ENCODE measurements at places on chromosomes 2 and 18.

DNA sequence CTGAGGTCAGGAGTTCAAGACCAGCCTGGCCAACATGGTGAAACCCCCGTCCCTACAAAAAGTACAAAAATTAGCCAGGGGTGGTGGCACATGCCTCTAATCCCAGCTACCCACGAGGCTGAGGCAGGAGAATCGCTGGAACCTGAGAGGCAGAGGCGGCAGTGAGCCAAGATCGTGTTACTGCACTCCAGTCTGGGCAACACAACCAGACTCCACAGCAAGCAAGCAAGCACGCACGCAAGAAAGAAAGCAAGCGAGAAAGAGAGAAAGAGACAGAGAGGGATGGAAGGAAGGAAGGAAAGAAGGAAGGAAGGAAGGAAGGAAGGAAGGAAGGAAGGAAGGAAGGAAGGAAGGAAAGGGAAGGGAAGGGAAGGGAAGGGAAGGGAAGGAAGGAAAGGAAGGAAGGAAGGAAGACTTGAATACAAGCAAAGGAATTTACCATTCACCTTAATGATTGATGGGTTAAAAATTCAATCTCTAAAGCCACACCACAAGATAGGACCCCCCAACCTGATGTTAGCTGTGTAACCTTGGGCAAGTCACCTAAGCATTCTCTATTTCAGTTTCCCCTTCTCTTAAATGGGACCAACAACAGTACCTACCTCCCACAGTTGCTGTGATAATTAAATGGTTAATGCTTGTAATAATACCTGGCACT lies 181.7 kb downstream of the ATAD2B start:
- DNase-seq = no peak

DNA sequence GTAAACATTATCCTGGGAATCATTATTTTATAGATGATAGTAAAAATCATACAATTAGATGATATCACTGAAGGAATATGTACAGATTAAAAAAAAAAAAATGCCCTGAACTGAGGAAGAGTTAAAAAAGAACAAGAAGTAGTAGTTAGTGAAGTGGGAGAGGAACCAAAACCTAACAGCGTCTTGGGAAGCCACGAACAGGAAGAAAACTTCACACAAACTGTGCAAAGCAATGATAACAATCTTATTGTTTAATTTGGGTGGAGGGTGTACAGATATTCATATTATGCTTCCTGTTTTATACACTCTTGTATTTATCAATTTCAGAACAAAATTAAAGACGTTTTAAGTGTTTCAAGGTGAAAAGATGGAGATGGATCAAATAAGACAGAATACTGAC lies 3.5 kb downstream of the HEATR5B start:
- no peak for DNase-seq

GRCh38 chr2:98155716-98156115 lies 68.7 kb downstream of the VWA3B start:
- no peak for DNase-seq

DNA sequence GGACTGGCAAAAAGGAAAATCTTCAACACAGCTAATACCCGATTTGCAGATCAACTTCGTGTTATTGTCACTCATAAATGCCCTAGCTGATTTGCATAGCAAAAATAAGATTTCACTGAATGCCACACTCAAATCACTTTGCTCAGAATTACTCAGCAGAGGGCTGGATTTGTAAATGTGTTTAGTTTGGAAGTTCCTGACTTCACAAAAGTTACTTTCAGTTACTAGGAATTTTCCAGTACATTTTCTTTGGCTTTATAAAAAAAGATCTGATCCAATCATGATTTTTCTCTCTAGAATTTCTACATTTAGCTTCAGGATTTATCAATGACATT lies 433.3 kb upstream of the ID2 start:
- no peak for DNase-seq

DNA sequence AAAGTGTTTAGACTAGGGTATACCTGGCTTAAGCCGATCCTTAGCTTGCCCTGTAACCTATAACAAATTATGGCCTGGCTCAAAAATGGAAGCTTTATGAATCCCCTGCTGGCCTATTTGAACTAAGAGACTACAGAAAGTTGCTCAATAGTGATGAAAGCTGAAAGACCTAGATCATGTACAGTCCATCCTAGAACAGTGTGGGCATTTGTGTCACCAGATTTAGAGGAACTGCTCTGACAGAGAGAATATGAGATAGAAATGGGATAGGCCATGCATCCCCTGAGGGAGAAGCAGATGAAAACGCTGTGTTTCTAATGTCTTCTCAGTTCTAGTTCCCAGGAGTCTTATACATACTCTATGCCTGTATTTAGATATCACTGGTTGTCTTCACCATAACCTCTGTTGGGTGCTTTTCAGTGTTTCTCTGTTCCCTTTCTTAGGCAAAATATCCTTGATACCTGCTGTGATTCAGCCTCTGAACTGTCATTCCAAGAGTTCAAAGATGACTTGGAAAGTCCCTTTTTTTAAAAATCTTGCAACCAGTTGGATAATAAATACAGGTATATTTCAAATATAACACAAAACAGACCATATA lies 246.9 kb upstream of the SLC39A10 start:
- DNase-seq = no peak

GRCh38 chr2:59025157-59025757 lies 784.1 kb upstream of the FANCL start:
- no peak for DNase-seq

DNA sequence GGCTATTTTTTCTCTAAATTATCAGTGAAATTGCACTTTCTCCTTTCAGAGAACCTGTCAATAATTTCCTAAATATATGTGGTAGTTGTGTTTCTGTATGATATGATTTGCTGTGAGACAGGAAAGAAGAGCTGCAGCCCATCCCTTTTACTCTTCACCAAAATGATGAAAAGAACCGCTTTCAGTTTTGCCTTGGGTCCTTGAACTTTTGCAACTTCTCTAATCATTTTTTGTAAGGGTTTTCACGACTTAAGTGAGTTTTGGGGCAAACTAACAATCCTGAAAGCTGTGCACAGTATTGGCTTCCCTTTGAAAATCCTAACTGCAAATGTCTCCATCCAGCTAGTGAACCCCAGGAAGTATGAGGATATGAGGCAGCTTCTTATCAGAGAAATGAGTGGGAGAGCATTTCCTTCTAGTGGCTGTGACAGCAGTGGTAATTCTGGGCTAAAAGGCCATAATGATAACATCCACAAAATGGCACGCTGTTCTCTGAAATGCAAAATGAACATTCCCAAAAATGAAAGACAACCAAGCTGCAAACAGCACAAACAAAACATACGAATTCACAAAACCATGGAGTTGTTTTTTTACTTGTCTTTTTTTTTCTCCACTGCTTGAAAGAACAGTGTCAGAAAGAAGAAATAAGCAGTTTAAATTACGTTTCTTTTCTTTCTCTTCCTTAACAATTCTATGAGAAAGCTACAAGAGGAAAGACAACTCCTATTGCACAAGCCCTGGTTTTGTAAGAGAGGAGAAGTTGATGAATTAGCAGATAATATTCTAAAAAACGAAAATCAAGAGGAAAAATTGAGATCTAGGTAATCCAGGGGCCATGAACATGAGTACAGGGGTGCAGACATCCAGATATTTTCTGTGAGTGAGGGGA lies 1291.6 kb upstream of the ZEB2 start:
- no peak for DNase-seq

GRCh38 chr2:178928077-178928476 lies 120.9 kb upstream of the TTN start:
- DNase-seq = no peak

DNA sequence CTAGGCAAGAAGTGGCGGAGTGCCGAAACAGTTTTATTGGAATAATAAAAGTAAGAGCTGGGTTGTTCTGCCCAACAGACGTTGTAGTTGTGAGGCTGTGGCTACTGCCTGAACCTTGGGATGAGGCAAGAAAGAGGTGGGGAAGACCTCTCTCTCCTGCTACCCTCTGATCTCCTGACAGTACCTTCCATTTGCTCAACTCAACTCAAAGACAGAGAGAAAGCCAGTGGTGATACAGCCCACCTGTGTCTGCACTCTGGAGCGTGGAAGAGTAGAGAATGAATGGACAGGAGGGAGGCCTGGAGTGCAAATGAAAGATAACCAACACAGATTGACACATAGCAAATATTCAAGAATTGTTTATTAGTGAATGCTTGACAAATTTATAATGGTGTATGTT lies 590.3 kb downstream of the NYAP2 start:
- DNase-seq = no peak

GRCh38 chr2:20946468-20946867 lies 97.4 kb downstream of the APOB start:
- DNase-seq = no peak

DNA sequence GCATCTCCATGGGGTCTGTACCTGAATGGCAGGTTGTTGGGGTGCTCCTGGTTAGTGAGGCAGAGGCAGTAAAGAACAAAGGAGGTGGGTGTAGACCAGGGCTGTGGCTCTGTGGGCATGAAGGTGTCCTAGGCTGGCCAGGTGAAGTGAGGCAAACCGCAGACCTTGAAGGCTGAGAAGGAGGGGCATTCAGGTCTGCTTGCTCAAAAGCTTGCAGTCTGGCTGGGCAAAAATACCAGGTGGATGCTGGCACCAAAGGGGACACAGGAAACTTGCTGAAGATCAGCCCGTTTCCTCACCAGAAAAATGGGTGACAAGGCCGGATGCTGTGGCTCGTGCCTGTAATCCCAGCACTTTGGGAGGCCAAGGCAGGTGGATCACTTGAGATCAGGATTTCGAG lies 6.7 kb upstream of the B3GNT2 start:
- no peak for DNase-seq

Measured in stimulated activated CD8-positive, alpha-beta memory T cell treated with anti-CD3 and anti-CD28 coated beads, Interleukin-7, amount 100 ng/mL, for 1 hour (primary cell).